Activated CD4-positive, alpha-beta T cell treated with anti-CD3 and anti-CD28 coated beads, Interleukin-10, Interleukin-2, amounts not matched to agents 100 ng/mL and 50 ng/mL, durations not matched to agents 16 hours and 8 hours (primary cell): ENCODE measurements at places on chromosomes 3 and 15.

DNA sequence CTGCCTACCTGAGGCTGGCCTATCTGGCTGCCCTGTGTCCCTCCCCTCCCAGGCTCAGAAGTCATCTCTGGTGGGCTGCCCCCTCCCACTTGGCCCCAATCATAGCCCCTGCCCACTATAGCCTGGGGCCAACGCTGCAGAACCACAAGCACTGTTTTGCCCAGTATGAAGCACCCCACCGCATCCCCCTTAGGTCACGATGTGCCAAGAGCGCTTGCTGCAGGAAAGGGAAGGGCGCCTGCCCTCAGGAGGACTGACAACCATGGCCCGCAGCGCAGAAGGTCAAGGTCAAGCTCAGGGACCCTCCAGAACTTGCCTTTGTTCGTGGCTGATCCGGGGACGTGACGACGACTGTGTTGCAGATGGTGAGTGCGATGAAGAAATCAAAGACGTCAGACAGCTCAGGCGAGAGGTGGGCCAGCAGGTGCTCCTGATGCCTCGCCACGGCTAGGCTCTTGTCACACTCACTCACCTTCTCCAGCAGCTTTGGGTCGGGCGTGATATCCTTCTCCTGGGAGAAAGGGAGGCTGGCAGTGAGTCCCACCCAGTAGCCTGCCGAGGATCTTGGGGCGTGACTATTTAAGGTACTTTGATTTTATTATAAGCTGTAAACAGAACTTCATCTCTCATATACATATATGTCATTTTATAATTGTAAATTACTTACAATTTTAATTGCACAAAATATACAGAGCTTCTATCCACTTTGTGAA is 146.6 kb downstream of the ATP10A start:
- DNase-seq, result no peak

- DNase-seq, result no peak
Measured at GRCh38 chr3:149673393-149673792, 15.6 kb upstream of the WWTR1 start.

GRCh38 chr15:34620814-34621213 is 37.4 kb upstream of the GOLGA8B start:
- no peak for DNase-seq

GRCh38 chr3:159074756-159075701 is 273.2 kb downstream of the MFSD1 start:
- no peak for DNase-seq
